ENCODE measurements at places on chromosomes 3 and 15.

GRCh38 chr3:13474776-13475303, 5.3 kb upstream of the HDAC11 start:
- no peak for DNase-seq

GRCh38 chr15:39497759-39498565, 82.9 kb upstream of the THBS1 start:
- peak; percentile 30 for DNase-seq

- DNase-seq: no peak
These were observed 97.9 kb downstream of the PLD1 start for GRCh38 chr3:171712171-171712938.

DNA sequence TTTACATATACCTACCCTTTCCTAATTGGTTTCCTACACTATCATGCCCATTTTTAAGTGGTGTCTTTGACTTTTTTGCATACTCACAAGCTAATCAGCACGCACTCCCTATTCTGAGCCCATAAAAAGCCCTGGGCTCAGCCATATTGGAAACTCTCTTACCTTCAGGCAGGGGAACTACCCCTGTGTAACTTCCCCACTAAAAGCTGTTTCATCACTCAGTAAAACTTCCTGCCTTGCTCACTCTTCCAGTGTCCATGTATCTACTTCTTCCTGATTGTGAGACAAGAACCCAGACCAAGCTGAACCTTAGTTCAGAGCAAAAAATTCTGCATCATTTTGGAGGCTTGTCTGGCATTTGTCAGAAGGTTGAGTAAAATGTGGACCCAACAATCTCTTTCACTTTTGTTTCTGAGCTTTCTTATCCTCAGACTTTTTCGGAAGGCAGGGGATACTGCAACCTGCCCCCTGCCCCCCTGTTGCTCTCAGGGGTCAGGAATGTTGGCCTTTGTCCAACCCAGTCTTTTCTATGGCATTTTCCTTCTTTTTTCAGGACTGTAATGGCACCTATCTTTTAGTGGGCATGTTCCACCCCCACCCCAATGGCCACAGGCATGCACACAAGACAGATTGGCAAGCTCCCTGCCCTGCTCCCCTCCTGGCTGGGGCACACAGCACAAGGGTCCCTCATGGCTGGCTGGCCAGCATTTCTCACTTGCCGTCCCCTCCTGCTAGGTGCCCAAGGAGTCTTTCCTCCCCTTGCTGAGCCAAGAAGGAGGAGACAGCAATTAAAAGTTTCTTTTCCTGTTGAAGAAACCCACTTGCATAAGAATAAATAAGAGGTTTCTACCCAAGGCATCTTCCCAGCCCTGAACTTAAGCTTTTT, 26.3 kb upstream of the TMEM45A start:
- DNase-seq: no peak

GRCh38 chr3:89216016-89216739, 108.8 kb downstream of the EPHA3 start:
- peak; percentile 3 for DNase-seq

DNA sequence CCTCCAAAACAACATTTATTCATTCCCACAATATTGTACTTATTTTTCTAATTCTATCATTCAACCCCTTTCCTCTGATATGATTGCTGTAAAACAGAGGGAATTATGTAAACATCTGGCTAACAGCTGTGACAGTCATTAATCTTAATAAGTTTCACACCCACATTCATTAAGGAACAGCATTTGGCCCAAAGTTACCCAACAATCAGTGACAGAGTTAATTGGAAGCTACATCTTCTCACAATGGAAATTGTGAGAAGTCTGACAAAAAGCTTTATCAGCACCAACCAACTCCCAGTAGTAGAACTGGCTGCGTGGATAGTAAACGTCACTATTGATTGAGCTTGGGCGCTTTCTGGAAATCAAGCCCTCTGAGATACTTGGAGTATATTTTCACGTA, 165.8 kb upstream of the SLC24A5 start:
- no peak for DNase-seq

DNA sequence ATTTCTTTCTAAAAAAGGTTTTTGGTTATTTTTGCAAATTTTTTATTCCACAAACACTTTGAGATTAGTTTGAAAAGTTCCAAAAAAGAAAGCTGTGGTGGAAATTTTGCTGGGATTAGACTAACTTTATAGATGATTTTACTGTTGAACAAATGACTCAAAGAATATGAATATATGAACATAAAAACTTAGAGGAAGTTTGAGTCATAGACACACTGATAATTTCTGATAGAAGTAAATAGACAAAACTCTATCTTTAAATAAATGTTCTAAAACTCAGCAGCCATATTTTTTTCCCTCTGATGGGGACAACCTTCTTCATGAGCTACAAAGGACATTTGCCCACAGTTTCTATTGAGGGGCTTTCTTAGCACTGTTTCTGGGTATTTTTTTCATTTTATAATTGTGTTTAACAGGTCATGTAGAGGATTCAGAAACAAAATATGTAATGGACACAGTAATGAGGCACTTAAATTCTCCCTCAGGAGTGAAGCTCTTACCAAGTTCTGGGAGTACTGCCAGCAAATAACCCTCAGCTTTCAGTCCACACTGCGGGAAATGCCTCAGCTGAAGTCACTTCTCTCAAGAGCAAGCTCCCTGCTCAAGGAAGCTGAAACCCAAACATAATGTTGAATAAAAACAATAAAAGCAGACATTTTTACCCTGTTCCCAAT, 157.6 kb downstream of the NFKBIZ start:
- peak; percentile 89 for DNase-seq

DNA sequence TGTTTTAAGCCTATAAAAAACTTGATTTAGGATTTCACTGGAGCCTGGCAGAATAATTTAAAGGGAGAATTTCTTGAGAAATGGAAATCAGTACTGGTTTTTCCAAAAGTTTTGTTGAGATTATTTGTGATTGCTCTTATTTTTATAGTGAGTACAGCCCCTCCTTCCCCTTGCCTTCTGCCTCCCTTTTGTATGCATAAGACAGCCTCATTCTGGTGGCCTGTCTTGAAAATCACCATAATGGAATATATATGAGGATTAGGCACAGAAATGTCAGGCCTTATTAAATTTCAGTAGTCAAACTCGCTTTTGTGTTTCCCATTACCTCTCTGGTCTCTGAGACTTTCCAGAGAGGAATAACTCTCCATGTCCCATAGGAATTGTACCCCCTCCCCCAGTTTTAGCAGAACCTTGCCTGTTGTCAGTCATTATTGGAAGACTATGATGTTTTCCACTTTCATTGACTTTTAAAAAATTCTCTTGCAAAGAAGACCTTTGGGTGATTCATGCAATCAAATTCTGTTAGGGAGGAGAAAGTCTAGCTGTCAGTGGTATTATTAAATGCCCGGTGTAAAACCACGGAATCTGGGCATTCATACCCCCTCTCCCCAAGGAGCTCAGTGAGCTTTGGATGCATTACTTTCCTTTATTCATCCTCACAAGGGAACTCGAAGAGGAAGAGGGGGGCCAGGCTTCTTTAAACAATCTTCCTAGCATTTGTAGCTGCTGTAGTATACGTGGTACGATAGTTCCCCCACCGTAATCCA, 171.6 kb upstream of the TSC22D2 start:
- peak; percentile 80 for DNase-seq

GRCh38 chr15:41492597-41493204, 973 bp upstream of the ITPKA start:
- no peak for DNase-seq

- DNase-seq: peak; percentile 81
These were observed 29.6 kb downstream of the CPOX start for GRCh38 chr3:98563661-98564281.

GRCh38 chr3:39917065-39917773, 107.8 kb downstream of the MYRIP start:
- peak; percentile 26 for DNase-seq

DNA sequence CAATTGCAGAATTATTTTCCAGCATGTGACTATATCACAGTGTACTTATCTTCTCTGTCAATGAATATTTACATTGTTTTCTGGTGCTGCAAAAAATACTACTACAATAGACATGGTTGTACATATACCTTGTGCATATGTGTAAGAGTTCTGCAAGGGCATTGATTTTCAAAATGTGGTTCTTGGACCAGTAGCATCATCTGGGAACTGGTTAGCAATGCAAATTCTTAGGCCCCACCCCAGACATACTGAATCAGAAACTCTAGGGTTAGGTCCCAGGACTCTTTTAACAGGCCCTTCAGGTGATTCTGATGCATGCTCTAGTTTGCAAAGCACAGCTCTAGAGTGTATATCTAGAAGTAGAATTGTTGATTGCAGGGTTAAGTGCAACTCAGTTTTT, 292.3 kb downstream of the ZNF621 start:
- DNase-seq: no peak

- peak; percentile 77 for DNase-seq
These were observed 253.4 kb downstream of the LPP start for GRCh38 chr3:188407158-188407880.

GRCh38 chr15:48664436-48664835, 18.9 kb upstream of the FBN1 start:
- DNase-seq: no peak

DNA sequence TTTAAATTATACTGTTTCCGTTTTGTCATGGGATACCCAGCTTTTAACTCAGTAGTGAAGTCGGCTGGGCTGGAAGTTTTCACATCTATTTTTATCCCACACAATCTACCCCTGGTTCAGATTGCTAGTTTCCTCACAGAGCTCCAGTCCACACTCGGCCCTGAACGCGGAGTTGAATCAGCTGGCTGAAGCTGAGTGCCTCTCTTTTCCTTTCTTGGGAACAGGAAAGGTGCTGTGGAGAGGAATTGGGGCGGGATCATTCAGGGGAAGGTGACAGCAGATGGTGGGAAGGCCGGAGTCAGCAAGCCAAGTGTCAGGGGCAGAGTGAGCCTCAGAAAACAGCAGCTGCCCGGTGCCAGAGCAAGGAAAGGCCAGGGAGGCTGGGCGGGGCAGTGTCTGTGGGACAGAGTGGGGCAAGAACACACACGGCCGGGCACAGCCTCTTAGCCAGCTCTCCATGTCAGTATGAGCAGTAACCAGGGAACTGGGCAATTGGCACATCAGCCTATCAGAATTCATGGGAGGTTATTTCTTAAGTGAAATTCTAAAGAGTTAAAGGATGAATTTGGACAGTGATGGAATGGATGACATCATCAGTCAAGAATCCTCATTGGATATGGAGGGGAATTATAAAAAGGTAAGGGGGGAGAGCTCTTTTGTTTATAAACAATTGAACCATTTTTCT, 135.7 kb upstream of the IL12A start:
- DNase-seq: peak; percentile 57

- peak; percentile 35 for DNase-seq
These were observed 9.9 kb downstream of the KY start for GRCh38 chr3:134640872-134641470.

DNA sequence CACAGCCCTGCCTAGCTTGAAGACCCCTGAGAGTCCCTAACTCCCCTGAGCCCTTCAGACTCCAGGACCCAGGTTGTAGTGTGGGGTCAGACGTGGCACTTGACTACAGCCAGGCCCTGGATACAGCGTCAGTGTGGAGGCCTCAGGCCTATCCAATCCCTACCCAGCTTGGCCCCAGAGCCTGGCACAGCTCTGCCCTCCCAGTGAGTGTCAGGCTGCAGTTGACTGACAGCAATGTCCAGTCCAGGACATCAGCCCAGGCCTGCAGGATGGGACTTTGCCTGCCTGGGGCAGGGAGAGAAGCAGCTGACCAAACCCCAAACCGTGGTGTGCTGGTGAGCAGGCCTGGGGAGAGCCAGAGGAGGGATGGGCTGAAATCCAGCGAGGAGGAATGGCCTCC, 27.3 kb downstream of the KLF13 start:
- peak; percentile 53 for DNase-seq

GRCh38 chr15:68608206-68608843, 29.5 kb downstream of the CORO2B start:
- peak; percentile 16 for DNase-seq

DNA sequence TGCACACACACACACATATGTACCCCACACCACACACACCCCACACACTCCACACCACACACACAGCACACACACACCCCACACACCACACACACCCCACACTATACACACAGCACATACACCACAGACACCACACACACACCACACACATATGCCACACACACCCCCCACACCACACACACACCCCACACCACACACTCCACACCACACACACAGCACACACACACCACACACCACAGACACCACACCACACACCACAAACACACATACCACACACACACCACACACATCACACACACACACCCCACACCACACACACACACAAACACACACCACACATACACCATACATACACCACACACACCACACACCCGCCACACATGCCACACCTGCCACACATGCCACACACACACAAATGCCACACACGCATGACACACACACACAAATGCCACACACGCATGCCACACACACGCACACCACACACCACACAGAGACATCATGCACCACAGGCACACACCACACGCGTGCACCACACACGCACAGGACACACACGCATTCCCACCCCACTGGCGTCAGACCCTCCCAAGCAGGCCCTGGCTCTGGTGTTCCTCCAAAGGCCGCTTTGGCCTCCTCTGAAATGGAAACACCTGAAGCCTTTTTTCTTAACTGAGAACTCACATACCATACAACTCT, 15.7 kb downstream of the CHST13 start:
- no peak for DNase-seq

DNA sequence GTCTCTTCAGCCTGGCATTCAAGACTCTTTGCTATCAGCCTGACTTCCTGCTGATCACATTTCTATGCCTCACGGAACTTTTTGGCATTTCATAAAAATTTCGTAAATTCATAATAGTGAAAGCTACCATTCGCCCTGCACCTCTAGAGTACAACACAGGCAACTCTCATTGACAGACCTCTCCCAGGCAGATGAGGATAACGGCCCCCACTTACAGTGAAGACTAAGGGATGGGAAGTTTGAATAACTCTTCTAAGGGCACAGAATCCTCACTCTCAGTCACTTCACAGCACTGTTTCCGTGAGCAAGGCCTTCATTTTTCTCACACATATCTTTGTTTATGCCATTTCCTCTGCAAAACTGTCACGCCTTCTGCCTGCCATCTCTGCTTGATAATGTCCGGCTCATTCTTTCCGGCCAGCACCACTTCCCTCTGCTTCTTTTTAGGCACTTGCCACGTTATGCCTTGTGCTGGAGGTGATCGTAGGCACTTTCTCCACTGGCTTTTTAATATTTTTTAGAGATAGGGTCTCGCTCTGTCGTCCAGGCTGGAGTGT, 224.1 kb upstream of the HES1 start:
- no peak for DNase-seq

DNA sequence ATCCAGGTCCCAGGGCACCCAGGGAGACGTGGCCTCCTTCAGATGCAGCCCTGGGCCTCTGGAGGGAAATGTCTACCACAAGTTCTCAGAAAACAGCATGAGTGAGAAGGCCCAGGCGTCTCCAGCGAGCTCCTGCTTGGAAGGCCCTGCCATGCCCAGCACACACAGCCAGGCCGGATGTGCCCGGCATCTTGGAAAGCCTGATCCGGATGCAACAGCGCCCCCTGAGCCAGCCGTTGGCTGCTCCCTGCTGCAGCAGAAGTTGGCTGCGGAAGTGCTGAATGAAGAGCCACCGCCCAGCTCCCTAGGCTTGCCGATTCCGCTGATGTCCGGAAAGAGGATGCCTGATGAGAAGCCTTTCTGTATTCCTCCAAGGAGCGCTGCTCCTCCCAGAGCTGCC, 856 bp downstream of the NPAP1 start:
- no peak for DNase-seq
